Cardiac muscle cell (in vitro differentiated cells and primary cell): ENCODE measurements at places on chromosomes 16 and 17.

- DNase-seq: peak; percentile 70
These were observed 1.8 kb downstream of the ZBTB4 start for GRCh38 chr17:7477392-7478275.

GRCh38 chr17:22265807-22266206 lies 573.5 kb downstream of the KCNJ18 start:
- no peak for DNase-seq

- no peak for DNase-seq
These were observed 12.3 kb upstream of the ADCY7 start for GRCh38 chr16:50254072-50254471.

- DNase-seq: no peak
These were observed 26.8 kb downstream of the TNFRSF13B start for GRCh38 chr17:16945136-16945482.

DNA sequence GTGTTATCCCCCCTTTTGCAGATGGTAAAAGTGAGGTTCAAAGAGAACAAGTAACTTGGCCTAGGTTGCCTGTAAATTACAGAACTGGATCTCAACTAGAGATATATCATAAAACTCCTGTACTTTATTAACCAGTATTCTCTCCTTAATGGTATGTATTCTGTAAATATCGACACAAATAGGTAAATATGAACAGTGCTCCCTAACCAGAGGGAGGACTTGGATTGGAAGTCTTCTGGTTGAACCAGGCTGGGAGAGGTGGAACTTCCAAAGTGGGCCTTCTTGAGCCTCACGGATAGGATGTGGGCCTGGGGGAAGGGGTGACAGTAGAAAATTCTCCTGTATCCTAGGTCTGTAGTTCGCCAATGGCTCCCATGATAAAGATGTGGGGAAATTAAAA lies 7.7 kb downstream of the STAT5A start:
- no peak for DNase-seq

DNA sequence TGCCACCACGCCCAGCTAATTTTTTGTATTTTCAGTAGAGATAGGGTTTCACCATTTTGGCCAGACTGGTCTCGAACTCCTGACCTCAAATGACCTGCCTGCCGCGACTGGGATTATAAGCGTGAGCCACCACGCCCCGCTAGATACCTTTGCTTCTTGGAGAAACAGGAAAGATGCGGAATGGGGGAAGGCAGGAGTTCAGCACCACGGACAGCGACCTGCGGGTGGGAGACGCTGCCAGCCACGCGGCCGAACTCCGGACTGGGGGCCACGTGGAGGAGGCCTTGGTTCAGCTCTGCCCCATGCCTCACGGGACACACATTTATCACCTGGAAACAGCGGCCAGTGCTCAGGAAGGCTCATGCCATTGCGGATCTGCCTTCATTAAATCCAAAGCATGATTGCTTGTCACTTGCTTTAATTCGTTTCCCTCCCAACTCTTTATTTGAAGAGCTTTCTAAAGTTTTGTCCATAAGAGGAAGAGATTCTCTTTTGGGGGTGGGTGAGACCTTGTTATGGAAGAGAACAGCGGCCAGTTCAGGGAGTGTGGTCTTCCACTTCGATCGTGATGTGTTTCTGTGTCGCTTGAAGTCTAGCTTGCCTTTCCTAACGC lies 219.9 kb downstream of the ENGASE start:
- DNase-seq: peak; percentile 62

- peak; percentile 73 for DNase-seq
These were observed 3.0 kb downstream of the BAHCC1 start for GRCh38 chr17:81398176-81398831.

DNA sequence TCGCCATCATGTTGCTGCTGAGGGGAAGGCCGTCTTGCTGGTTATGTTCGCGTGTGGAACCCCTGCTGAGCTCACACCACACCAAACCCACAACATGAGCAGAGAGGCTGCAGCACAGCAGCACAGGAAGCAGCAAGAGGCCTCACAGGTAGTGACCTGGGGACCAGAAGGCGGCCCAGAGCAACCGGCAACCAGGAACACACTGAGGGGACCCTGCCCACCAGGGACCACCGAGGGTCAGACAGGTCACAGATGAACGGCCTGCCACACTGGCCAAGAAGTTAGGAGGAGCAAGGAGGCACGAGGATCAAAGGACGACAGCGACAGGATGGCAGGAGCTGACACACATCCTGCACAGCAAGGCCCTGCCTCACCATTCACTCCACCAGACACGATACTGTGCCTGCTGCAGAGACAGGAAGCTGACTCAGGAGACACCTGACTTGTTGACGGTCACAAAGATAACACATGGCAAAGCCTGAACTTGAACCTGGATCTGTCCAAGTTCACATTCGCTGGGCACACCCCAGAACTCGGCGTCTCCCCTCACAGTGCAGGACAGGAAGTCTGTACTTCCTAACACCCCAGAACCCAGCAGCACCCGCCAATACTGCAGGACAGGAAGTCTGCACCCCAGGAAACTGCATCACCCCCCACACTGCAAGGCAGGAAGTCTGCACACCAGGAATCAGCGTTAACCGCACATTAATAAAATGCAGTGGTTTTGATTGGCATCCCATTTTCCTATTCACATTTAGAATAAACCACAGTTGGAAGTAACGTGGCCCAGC lies 98.5 kb downstream of the ZNF778 start:
- DNase-seq: peak; percentile 73

DNA sequence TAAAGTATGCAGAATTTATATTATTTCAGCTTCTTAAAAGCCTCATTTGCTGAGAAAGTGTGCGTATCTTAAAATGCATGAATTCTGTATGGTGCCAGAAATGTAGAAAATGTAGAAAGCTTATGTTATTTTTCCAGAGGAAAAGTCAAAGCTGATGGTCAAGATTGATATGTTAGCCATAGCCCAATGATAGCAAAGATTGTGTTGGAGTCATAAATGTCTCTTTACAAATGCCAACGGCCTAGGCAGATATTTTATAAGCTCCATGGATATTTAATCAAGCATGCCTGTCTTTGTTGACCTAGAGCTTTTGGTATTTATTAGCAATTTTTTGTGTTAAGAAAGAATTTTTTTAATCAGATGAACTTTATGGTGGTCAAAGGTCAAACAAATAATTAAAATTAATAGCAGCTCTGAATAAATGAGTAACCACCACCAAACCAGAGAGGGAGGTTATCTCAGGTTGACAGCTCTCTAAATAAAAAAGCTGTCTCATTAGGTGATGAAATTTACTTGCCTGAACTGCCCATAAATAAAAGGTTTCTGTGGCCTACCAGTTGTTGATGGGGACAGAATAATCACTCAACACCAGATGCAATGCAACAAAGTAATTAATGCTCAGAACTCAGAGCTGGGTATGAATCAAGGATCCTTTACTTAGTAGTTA lies 28.5 kb downstream of the CLEC3A start:
- no peak for DNase-seq

DNA sequence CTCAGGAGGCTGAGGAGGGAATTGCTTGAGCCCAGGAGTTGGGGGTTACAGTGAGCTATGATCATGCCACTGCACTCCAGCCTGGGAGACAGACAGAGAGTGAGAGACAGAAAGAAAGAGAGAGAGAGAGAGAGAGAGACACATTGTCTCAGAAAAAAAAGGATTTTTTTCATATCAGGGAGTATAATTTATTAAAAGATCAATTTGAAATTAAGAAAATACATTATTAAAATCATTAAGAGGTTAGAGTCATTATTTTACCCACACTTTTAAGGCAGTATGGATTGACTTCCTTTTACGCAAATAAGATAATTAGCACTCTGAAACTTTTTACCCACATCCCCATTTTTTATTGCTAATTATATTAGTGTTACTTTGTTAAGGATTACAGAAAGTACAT lies 804.3 kb downstream of the CDH11 start:
- no peak for DNase-seq

DNA sequence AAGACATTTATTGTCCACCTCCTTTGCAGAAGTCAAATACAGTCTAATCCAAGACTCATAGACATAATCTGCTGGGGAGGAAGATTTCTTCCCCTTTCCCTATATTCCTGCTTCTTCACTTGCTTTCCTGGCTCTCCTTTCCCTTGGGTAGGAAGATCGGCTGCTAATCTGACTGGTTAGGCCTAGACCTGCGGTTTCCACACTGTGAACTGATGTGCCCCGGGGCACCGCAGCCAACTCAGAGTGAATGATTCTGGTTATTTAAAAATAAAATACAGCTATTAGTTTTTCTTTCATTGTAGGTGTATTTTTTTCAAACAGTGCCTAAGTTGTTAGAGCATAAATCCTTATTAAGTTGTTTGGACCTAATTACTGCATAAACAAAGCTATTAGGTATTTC lies 78.9 kb downstream of the DNAH3 start:
- no peak for DNase-seq

GRCh38 chr17:4506175-4506813 lies 7.6 kb downstream of the SPNS2 start:
- no peak for DNase-seq

DNA sequence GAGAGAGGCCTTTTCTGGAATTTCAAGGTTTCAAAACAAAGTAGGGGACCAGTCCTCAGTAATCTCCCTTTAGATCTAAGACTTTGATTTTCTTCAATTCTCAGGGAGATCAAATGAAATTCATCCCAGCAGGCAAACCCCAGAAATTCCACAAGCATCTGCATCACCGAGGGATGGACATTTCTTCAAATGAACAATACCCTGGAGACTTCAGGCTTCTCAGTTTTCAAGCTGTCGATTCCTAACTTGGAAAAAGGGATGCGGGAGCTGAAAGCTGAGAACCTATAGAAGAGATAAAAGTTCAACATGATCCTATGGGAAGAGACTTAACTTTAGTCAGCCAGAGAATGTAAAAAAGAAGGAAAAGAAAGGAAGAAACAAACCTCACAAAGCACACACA lies 296.9 kb upstream of the CDH5 start:
- no peak for DNase-seq

DNA sequence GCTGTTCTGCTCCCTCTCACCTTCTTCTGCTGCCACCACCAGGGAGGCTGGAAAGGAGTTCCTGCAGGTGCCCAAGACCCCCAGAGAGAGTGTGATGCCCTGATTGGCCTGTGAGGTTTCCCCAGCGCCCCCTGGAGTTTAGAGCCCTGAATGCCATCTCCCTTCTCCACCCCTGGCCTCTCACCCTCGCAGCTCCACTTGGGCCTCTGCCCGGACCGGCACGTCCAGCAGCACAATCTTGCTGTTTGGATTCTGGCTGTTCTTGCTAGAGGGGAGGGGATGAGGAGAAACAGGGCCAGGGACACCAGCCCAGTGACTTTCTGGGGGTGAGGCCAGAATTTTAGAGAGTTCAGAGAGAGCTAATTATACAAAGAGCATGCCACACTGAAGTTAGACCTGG lies 12.5 kb upstream of the FAM171A2 start:
- DNase-seq: no peak

- no peak for DNase-seq
These were observed 6.9 kb downstream of the GAA start for GRCh38 chr17:80108036-80108971.

- no peak for DNase-seq
These were observed 1226.0 kb downstream of the CDH8 start for GRCh38 chr16:60810250-60810649.

DNA sequence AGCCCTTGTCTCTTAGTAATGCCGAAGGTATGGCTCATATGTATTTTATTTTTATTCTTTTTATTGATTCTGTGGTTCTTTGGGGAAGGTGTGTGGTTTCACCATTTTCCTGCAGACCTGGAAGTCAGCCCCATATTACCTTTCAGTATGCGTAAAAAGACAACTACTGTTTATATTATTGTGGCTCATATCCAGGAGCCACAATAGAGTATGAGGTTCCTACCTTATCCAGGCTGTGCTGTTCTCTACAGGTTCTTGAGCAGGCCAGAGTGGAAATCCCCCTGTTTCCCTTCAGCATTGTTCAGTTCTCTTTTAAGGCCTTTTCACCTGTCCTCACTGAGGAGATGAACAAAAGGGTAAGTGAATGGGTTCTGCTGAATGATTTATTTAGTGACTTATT lies 33.2 kb downstream of the REXO5 start:
- no peak for DNase-seq

- peak; percentile 20 for DNase-seq
These were observed 38.5 kb downstream of the VPS53 start for GRCh38 chr17:676060-676700.

GRCh38 chr17:73986641-73987177 lies 216.8 kb upstream of the RPL38 start:
- DNase-seq: no peak

DNA sequence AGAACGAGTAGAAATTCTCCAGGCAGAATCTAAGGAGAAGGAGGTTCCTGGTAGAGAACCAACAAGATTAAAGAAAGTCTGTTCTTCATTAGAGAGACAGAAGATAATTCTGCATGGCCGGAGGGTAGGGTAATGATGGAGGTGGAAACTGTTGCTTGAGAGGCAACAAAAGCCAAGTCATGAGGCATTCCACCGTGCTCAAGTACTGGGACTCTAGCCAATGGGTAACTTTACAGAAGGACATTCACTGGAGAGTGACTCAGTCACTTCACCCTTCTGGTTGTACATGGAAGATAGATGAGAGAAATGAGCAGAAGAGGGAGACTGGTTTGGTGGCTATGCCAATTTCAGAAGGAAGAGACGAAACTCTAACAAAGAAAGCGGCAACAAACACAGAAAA lies 53.6 kb upstream of the ANKFN1 start:
- no peak for DNase-seq

GRCh38 chr16:24337013-24337412 lies 80.9 kb downstream of the CACNG3 start:
- DNase-seq: no peak

GRCh38 chr17:40303009-40303657 lies 5.8 kb upstream of the RARA start:
- DNase-seq: no peak

- DNase-seq: peak; percentile 58
These were observed 2.8 kb downstream of the RAPGEFL1 start for GRCh38 chr17:40179923-40180659.

GRCh38 chr17:2580661-2581060 lies 12.8 kb upstream of the PAFAH1B1 start:
- DNase-seq: no peak

DNA sequence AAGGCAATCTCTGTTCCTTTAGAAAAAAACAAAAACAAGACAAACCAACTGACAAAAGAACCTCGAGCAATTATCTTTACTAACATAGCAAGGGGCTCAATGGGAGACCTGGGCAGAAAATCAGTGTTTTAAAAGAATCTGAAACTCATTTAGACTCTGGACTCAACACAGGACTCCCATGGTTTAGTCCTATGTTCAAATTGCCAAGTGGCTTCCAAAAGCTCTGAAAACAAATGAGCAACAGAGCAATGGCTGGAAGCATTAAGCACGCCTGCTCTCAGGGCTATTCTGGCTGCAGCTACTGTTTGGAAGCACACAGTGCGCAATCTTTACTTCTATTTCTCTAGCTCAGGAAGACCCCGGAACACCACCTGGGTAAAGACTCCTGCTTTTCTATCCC lies 162.0 kb downstream of the AATF start:
- no peak for DNase-seq

GRCh38 chr16:8828541-8829165 lies 31.0 kb downstream of the PMM2 start:
- DNase-seq: no peak
